Right ventricle myocardium superior (tissue), 1 donor: ENCODE measurements at places on chromosomes 7 and 10. TPM values are rescaled to one million over a fixed set of nuclear protein-coding genes. Genes with fewer than 3 reads are reported as not detected.

The TIMM23 gene
- 86.0 TPM for total RNA-seq

The FERD3L gene
- not detected for total RNA-seq

The MYO1G gene
- total RNA-seq, result 0.97 TPM

The LGI1 gene
- 0.13 TPM for total RNA-seq

The ANKRD22 gene
- total RNA-seq, result not detected

The ACSM6 gene
- total RNA-seq, result not detected

The SEMA3D gene
- total RNA-seq, result 1.1 TPM

The TACC2 gene
- total RNA-seq, result 349 TPM

The SFTPD gene
- total RNA-seq, result 0.81 TPM

The NEUROG3 gene
- total RNA-seq, result not detected

The ACADSB gene
- 83.6 TPM for total RNA-seq

The CFAP43 gene
- not detected for total RNA-seq

The STEAP2 gene
- 10.5 TPM for total RNA-seq

The SNX10 gene
- 1.2 TPM for total RNA-seq

The KCNMA1 gene
- 2.0 TPM for total RNA-seq

The CYP2W1 gene
- total RNA-seq, result not detected

The SEMA3A gene
- total RNA-seq, result 2.2 TPM

GRCh38 chr10:71363936-71364335, 32.8 kb upstream of the CDH23 start:
- no peak for DNase-seq

DNA sequence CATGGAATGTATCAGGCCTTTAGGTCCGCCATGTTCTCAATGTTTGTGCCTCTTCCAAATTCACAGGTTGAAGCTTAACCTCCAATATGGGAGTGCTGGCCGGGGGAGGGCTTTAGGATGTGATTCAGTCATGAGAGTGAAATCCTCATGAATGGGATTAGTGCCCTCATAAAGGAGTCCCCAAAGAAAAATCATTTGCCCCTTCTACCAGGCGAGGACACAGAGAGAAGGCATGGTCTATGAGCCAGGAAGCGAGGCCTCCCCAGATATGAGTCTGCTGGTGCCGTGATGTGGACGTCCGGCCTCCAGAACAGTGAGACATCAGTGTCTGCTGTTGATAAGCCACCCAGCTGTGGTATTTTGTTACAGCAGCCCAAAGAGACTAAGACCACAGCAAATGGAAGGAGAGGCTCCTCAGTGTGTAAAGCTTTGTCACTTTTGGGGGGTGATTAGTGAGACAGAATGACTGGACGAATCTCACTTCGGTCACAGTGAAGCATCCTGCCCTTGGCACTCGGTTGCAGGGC, 231.3 kb upstream of the KLF6 start:
- no peak for DNase-seq

- no peak for DNase-seq
Measured at GRCh38 chr10:27535317-27535716, 31.2 kb downstream of the RAB18 start.

DNA sequence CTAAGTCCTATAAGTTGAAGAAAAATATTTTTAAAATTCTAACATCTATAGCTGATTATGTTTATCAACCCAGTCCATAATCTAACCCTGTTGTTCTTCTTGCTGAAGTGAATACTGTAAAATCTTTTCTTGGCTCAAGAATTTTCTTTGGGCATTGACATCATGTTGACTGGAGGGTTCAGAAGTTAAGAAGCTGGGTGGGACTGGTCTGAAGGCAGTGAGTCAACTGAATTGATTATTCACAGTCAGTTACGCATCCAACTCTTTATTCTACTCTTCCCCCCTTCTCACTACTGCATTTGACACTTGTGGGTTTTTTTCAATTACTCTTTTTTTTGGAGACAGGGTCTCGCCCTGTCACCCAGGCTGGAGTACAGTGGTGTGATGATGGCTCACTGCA, 31.0 kb downstream of the DENND2A start:
- no peak for DNase-seq

GRCh38 chr7:68424658-68425297, 1173.5 kb upstream of the AUTS2 start:
- DNase-seq, result no peak

DNA sequence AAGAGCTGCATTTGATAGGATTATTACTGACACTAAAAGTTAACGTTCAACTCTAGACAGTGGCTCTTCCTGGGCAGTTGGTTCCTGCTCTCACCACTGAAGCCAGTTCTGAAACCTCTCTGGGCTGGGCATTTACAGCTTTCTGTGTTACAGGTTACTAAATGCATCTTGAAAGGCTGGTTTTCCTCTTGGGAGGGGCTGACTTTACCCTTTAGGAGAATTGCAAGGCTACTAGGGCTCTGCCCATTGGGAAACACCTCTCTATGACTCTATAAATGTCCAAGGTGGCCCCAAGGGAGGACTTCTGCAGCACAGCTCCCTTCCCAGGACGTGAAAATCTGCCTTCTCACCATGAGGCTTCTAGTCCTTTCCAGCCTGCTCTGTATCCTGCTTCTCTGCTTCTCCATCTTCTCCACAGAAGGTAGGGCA, at the start of gene GPR15LG:
GPR15LG (plus strand) TSS at position 301 of the 429 bp plus-strand sequence; CDS start at position 352, 51 bp downstream.
- no peak for DNase-seq

GRCh38 chr10:5469353-5470061, 29.9 kb downstream of the CALML5 start:
- DNase-seq, result no peak

GRCh38 chr7:131550846-131551245, 5.6 kb downstream of the PODXL start:
- DNase-seq, result no peak

- no peak for DNase-seq
Measured at GRCh38 chr7:49229246-49229645, 304.9 kb downstream of the CDC14C start.

DNA sequence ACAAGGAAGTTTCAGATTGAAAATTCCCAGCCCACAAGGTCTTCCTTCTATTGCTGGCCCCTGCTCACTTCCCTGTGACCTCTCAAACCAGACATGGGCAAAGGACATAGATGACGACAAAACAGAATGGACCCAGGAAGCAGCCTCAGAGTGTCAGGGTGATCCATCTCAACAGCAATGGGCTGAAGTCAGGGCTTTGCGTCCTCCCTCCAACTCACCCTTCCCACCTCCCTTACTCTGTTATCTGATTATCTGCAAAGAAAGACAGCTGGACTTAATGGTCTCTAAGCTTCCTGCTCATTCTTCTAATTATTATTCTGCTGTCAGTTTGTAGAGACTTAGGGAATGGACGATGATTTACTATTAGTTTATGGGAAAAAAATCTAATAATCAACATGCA, 115.9 kb downstream of the PIP4K2A start:
- no peak for DNase-seq

DNA sequence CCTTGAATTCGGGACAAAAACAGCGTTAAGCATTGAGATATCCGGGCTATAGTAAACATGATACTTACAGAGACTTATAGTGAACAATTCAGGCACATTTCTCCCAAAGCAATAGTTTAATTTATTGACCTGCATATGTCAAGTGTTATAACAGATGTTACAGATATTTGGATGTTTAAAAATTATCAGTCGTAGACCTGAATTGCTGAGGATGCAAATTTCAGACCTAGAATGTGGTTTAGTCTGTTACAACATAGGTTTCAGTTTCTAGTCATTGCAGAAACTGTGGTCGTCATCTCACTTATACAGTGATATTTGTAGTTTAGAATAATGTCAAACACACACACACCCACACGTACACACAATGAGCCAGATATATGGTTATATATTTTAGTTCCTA, 85.2 kb downstream of the VTI1A start:
- no peak for DNase-seq

DNA sequence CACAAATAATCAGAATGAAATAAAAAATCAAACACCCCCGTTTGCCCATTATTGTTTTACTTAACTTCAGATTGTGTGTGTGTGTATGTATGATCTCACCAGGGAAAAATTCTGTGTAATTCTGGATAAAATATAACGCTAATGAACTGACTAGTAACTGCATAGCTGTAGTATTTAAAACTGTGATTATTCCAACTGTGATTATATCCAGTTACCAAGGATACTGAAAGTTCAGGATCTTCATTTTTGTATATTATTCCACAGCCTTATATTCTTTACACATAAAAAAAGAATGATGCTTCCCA, 2.9 kb downstream of the TWIST1 start:
- no peak for DNase-seq

- no peak for DNase-seq
Measured at GRCh38 chr7:67984326-67984725, 987.7 kb downstream of the TYW1 start.

GRCh38 chr7:20779041-20779440, 7.6 kb downstream of the SP8 start:
- DNase-seq, result no peak

GRCh38 chr7:90483251-90483650, 13.8 kb downstream of the PTTG1IP2 start:
- no peak for DNase-seq

DNA sequence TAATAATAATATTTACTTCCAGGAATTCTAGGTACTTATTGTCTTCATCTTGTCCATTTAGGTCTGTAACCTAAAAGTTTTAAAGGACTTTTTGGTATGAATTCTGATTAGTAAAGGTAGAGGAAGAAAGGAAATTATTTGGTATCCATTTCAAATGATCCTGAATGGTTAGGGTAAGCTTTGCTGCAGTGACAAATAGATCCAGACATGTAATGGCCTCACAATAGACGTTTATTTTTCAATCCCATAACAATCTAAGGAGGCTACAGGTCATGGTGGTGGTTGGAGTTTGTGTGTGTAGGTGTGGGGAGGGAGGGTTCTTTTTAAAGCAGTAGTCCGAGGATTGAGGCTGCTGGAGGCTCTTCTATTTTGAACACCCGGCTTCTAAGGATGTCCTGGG, 5.3 kb downstream of the FBH1 start:
- no peak for DNase-seq

GRCh38 chr10:80520661-80521470, 16.8 kb upstream of the SH2D4B start:
- no peak for DNase-seq

- no peak for DNase-seq
Measured at GRCh38 chr10:80173466-80173865, 31.9 kb downstream of the ANXA11 start.

- DNase-seq, result no peak
Measured at GRCh38 chr7:151537818-151538561, 18.3 kb upstream of the RHEB start.

- DNase-seq, result no peak
Measured at GRCh38 chr7:13017333-13017857, 330.0 kb downstream of the ARL4A start.

- DNase-seq, result no peak
Measured at GRCh38 chr10:76559892-76560220, 1077.8 kb downstream of the KCNMA1 start.

GRCh38 chr7:107255602-107256001, 86.8 kb downstream of the HBP1 start:
- no peak for DNase-seq

DNA sequence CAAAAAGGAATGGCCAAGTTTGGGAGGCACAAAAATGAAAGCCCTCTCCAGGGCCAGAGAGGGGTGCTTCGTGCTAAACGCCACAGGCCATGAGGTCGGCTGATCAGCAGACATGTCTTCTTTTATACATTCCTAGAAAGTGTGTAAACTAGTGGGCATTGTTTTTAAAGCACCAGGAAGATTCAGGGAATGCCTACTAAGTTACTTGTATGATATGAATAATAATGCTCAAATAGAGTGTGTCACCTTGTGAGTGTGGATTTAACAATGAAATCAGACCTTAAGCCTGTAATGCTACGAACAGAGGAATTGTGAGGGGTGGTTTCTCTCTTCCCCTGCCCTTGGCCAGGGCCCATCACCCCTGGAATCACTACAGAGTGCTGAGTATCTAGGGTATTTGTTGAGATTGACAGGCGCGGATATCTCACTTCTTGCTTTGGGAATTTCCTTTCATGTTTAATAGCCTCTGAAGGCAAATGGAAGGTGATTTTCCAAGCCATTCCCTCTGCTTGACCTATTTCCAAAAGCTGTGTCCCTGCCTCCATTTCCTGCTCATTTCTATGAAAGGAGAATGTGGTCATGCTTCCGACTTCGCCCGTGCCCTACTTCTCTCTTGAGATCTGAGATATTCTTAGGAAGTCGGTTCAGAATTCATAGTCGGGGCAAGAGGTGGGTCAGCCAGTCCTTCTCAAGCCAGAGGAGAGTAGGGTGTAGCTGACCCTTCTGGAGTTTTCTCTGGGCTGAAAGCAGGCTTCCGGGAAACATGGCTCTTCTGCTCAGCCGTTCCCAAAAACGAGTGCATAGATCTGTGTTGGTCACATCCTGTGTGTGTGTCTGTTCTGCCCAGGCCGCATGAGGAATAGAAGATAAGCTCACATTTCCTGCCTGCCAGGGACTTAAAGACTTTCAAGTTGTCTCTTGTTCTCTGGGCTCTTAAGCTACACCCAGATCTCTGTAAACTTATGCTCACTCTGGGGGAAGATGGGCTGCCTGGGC, 167.8 kb upstream of the ITGB1 start:
- DNase-seq, result no peak

DNA sequence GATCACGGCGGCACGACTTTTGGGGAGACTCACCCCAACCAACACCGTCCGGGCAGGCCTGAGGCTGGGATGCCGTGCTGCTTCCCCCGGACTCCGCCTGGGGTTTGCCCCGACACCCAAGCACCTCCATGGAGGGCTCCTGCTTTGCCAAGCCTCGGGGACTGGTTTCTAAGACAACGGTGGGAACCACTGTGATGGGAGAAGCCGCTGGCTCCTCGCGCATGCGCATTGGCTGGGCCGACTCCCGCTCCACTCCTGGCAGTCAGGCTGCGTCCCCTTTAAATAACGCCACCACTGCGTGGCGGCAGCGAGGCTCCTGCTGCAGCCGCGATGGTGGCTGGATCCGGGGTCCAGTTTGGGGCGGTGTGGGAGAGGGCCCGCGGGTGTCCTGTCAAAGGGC, 201.0 kb downstream of the ZNF716 start:
- no peak for DNase-seq

- no peak for DNase-seq
Measured at GRCh38 chr7:6532516-6532915, 18.7 kb downstream of the GRID2IP start.

DNA sequence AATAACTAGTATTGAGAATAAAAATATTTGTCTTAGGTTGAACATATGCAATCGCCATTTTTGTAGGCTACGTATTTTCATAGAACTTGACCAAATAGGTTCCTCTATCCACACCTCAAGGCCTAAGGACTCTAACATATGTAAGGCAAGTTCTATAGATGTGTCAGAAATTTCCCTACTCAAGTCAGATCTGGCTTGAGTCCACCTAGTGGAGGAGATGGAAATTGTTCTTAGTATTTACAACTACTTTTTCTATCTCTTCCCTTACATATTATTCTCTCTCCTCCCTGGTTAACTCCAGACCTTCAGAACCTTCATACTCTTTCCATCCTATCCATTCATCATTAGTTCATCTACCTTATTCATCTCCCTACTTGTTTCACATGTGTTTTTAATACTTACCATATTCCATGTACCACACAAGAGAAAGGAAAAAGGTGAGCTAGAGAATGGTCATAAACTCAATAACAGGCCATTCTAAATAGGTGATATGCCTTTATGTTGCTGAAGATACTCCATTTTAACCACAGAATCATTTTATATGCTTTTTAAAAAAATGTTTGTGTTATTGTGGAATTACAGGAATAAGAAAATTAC, 174.5 kb upstream of the HDAC9 start:
- DNase-seq, result no peak

- no peak for DNase-seq
Measured at GRCh38 chr10:130026670-130027456, 62.8 kb upstream of the EBF3 start.

- no peak for DNase-seq
Measured at GRCh38 chr7:105487579-105488571, 34.2 kb downstream of the PUS7 start.

- peak; percentile 90 for DNase-seq
Measured at GRCh38 chr10:71964098-71964742, at the start of gene CHST3. Gene CHST3, plus strand, starts transcription at chr10:71964395. Its CDS starts 41,448 bp downstream, at chr10:72005843.
